IPS DF 6.9 (cell line): ENCODE measurements at places on chromosomes 6 and 20.

- DNase-seq: no peak
These were observed 29.8 kb downstream of the KCNS1 start for GRCh38 chr20:45070932-45071632.

GRCh38 chr20:7520361-7520760 is 419.9 kb downstream of the HAO1 start:
- DNase-seq: no peak

DNA sequence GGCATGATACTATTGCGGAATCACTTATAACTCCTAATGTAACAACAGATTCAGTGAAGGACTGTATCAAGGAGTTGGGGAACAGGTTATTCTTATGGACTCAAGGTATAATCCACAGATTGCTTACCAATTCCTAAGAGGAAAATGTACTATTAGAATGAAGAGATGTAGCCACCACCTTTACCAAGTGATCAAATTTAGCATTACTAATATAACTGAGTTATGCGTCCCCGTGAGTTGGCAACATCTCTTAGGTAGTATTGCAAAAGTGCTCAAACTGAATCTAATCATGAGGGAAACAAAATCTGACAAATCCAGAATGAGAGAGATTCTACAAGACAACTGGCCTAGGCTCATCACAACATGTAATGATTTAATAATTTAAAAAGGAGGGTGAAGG is 777 bp upstream of the SNRNP48 start:
- no peak for DNase-seq

GRCh38 chr6:161186173-161186769 is 87.6 kb downstream of the AGPAT4 start:
- no peak for DNase-seq

DNA sequence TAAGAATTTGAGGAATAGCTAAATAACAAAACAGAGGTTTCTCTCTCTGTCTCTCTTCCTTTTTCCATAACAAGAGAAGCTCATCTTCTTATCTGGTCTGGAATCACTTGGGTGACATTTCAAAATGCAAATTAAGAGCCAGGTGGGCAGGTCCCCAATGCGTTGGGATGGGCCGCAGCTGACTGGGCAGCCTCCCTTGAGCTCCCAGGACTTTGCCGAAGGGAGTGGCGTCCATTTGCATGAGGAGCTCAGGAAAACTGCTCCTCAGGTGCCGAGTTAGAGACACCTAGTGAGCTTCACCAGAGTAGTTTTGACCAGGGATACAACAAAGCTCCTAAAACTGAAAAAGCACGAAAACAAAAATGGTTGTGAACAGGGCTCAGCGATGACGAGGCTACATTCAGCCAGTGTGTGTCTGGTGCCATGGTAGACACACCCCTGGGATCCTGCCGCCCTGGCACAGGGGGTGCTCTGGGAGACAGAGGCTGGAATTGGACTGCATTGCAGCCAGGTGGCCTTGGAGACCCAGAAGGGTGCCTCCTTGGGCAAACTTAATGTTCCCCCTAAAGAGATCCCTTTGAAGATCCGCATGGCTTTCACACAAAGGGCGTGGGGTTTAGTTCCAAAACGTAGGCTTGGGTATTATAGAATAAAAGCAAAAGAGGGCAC is 13.5 kb upstream of the SERPINB6 start:
- DNase-seq: no peak

GRCh38 chr6:122401104-122401503 is 1.7 kb downstream of the HSF2 start:
- no peak for DNase-seq

- DNase-seq: no peak
These were observed 12.6 kb downstream of the CPNE5 start for GRCh38 chr6:36826520-36827227.

- DNase-seq: no peak
These were observed 16.7 kb upstream of the PDYN start for GRCh38 chr20:2010533-2010932.

- no peak for DNase-seq
These were observed 43.3 kb downstream of the IL20RA start for GRCh38 chr6:137001299-137001976.

DNA sequence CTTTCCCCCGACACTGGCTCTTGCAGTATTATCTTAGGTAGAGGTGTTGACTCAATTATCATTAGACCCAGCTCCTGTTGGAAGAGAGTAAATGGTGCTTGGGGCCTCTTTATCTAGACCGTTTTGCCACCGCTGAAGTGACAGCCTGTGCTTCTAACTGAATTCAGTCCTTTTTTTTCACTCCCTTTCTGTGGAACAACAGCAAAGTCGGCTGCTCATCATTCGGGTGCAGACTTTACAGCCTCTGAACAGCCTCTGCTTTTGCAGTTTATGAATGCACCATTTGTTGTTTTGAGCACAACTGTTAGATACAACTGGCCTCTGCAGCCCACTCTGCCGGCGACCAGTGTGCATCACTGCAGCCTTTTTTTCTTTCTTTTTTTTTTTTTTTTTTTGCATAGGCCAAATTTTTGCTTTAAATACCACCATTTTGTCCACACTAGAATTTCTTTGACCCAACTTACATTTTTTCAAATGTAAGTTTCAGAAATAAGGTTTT is 35.8 kb downstream of the RREB1 start:
- DNase-seq: no peak

DNA sequence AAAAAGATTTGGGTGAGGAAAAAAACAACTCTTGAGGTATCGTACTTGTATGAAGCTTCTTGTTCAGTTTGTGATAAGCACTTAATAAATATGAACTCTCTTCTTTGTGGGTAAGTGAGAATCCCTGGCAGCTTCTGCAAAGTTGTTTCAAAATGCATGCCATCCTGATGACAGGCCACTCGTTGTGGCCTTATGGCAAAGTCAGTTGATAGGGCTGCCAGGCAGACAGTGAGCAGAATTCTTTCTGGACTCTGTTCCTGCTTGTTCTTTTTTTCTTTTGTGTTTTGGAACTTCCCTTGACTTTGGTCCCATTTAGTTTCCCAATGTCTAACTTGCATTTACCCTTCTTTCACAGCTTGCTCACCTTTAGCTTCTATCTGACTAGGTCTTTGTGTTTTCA is 983.5 kb upstream of the FLRT3 start:
- DNase-seq: no peak

- DNase-seq: no peak
These were observed 28.3 kb downstream of the LINC00237 start for GRCh38 chr20:21077809-21078345.

- no peak for DNase-seq
These were observed 100.9 kb downstream of the TMEM200A start for GRCh38 chr6:130466748-130467061.

GRCh38 chr20:38372806-38373205 is 26.5 kb downstream of the LBP start:
- no peak for DNase-seq

- no peak for DNase-seq
These were observed 68.6 kb downstream of the BCKDHB start for GRCh38 chr6:80174900-80175572.

DNA sequence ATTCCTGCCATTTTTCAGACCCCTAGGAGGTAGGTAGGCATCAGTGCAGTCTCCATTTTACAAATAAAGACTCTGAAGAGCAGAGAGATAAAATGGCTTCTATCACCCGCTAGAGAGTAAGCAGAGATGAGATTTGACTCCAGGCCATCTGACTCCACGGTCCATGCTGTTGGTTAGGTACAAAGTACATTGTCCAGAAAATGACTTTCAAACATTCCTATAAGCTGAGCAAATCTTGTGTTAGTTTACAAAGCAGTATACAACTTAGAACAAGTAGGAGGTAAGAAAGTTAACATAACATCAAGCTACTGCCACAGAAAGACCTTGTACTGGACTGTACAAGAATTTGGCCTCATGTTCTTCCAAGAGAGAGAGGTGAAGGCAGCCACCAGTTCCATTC is 14.9 kb downstream of the BTN1A1 start:
- DNase-seq: no peak

DNA sequence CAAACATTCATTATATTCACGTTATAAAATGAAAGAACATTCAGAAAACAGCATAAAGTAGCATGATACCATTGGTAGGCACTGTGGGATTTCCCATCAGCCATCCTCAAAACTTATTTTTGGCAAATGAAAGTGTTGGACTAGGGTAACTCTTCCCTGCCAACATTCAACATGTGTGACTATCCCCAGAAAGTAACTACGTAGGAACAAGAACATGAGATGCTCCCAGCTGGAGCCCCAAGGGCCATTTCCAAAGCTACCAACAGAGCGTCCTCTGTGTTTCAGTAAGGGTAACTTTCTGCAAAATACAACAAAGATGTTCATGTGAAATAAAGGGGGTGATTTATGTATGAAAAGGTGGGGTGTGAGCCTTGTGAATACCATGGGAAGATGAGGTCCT is 28.4 kb upstream of the PTPN1 start:
- DNase-seq: no peak

GRCh38 chr6:98834060-98835031 is at the start of gene POU3F2:
Gene POU3F2, plus strand, starts transcription at chr6:98834574. Its CDS starts 300 bp downstream, at chr6:98834874.
- DNase-seq: no peak

- DNase-seq: no peak
These were observed 109.4 kb upstream of the EMILIN3 start for GRCh38 chr20:41476013-41476441.

- DNase-seq: no peak
These were observed 62.6 kb downstream of the STXBP5 start for GRCh38 chr6:147266821-147267220.

GRCh38 chr6:75101896-75102295 is 104.0 kb downstream of the COL12A1 start:
- no peak for DNase-seq

DNA sequence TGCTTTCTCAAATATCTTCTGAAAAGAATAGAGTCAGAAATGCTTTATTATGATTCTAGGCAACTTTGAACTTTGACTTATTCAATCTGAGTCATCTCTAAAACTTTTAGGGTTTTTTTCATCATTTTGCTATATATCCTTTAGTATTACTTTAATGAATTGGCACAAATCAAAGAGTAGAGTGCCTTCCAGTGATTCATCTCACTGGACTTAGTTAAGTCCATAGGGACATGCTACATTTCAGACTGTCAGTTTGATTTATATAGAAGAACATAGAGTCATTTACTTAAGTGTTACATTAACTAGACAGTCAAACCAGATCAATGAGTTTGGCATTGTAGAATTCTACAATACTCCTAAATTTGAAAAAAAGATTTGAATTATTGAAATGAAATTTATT is 1235.7 kb upstream of the MAP3K7 start:
- no peak for DNase-seq

- DNase-seq: no peak
These were observed 144.8 kb downstream of the BCKDHB start for GRCh38 chr6:80251321-80251720.

GRCh38 chr6:101689156-101689555 is 295.6 kb downstream of the GRIK2 start:
- DNase-seq: no peak
